ENCODE measurements at places on chromosomes 7 and 10.

DNA sequence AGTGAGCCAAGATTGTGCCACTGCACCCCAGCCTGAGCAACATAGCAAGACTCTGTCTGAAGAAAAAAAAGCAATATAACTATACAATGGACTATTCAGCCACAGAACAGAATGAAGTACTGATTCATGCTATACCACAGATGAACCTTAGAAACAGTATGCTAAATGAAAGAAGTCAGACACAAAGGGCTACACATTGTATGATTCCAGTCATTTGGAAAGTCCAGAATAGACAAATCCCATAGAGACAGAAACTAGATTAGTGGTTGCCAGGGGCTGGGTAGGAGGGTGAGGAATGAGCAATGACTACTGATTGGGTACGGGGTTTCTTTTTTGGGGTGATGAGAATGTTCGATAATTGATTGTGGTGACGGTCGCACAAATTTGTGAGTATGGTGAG, 9.6 kb upstream of the CFAP70 start:
- no peaks in the 10 kb centered on the region for H3K4me1 ChIP-seq
- no peak overlapping the region for H3K4me3 ChIP-seq
- DNase-seq, result no peak
- no peak overlapping the region for H3K27ac ChIP-seq

DNA sequence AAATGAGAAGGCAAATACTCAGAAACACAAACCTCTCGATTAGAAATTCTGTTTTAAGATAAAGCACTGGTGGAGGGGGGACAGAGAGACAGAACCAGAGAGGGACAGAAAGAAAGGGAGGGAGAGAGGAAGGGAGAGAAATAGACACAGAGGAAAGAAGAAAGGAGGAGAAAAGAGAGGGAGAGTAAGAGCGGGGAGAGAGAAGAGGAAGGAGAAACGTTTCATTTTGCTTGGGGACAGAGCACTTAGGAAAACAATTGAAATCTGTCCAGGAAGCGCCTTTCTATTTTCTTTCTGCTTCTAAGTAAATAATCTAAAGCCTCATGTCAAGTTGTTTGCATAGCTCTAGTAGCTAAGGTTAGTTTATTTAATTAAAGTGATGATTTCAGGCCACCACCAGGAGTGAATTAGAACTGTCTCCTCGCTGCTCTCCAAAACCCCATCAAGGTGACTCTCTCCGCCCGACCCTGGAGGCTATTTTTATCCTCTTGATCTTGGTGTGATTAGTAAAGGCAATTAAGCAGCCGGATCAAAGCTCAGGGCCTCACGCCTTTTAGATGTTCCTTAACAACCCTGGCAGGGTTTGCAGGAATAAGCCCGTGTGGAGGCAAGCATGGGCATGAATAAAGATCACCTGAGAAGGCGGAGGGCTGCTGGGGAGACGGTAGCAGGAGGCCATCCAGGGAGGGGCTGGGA, 73.4 kb upstream of the INSIG1 start:
- H3K36me3 ChIP-seq, result no peaks in the 10 kb centered on the region
- no peak overlapping the region for H3K4me3 ChIP-seq
- no peaks in the 10 kb centered on the region for H3K27me3 ChIP-seq
- peaks cover 16% of the 10 kb centered on the region for H3K4me1 ChIP-seq
- H3K27ac ChIP-seq, result no peak overlapping the region

- H3K27ac ChIP-seq, result no peak overlapping the region
- no peak for DNase-seq
- peaks cover 6% of the 10 kb centered on the region for H3K27me3 ChIP-seq
- H3K36me3 ChIP-seq, result no peaks in the 10 kb centered on the region
- no peaks in the 10 kb centered on the region for H3K4me1 ChIP-seq
These were observed 75.2 kb downstream of the TEX36 start for GRCh38 chr10:125607689-125608290.

DNA sequence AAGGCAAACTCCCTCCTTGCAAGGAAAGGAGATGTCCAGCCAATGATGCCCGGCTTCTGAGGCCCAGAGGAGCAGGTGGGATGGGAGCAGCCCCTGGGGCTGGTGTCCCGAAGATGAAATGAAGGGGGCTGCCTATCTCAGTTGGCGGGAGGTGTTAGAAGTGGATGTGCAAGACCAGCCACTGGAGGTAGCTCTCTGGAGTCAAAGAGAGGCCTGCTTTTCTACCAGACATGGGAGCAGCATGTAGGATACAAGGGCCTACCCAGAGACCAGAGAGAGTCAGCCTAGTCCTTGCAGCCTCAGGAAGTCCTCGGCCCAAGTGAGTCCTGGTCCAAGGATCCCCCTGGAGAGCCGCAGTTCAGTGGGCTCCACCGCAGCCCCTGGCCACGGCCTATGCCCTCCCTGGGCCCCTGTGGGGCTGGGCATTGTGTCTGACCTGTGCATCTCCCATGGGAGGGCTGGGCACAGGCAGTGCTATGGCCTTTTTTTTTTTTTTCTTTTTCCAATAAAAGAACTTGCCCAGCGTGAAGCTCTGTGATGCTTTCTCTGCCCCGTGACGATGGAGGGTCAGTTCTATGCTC, 17.7 kb downstream of the GOLGA7B start:
- H3K4me3 ChIP-seq, result no peak overlapping the region
- no peaks in the 10 kb centered on the region for H3K36me3 ChIP-seq
- DNase-seq, result no peak
- H3K27ac ChIP-seq, result no peak overlapping the region
- H3K4me1 ChIP-seq, result no peaks in the 10 kb centered on the region

DNA sequence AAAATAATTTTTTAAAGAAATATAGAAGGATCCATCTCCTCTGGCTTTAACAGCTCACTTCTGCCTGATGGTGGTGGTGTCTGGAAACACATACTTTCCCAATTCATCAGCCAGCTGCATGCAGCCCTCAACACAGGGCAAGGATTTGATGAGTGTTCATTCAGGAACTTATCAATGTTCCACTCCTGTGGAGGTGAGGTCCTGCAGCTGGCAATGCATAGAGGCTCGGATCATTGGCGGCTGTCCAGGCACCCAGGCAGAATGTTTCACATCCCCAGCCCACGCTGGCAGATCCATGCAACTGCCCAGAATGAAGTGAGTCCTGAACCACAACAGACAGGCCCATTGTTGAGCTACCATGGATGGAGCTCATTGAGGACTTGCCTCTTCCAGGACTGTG, 55.2 kb upstream of the KCNMA1 start:
- no peak overlapping the region for H3K27ac ChIP-seq
- no peak for DNase-seq
- no peaks in the 10 kb centered on the region for H3K4me1 ChIP-seq

DNA sequence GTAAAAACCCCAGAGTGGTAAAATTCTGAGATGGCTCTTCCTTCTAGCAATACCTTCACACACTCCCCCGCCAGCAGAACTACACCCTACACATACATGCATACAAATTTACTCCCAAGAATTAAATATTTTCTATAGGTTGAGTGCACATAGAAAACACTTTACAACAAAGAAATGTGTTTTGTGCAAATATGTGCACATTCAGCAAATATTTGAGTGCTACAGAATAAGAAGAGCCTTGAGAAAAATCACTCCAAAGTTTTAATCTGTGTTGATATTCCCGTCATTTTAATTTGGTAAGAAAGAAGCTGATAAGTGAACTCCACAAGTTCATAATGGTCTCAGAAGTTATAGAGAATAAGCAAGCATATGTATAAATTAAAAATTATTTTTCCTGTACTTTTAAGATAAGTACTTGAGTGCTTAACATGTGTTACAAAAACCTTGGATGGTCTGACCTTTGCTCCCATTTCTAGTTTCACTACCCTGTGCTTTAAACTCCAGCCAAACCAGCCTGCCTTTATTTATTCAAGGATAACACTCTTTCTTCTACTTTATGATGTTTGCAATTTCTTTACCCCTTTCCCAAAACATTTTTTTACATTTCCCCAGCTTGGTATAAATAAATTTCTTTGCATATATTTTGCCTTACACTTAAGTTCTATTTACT, 733.5 kb upstream of the LRRTM3 start:
- no peak overlapping the region for H3K27ac ChIP-seq
- H3K4me1 ChIP-seq, result no peaks in the 10 kb centered on the region
- H3K36me3 ChIP-seq, result no peaks in the 10 kb centered on the region
- no peak overlapping the region for H3K4me3 ChIP-seq
- peaks cover 3% of the 10 kb centered on the region for H3K27me3 ChIP-seq
- DNase-seq, result no peak

DNA sequence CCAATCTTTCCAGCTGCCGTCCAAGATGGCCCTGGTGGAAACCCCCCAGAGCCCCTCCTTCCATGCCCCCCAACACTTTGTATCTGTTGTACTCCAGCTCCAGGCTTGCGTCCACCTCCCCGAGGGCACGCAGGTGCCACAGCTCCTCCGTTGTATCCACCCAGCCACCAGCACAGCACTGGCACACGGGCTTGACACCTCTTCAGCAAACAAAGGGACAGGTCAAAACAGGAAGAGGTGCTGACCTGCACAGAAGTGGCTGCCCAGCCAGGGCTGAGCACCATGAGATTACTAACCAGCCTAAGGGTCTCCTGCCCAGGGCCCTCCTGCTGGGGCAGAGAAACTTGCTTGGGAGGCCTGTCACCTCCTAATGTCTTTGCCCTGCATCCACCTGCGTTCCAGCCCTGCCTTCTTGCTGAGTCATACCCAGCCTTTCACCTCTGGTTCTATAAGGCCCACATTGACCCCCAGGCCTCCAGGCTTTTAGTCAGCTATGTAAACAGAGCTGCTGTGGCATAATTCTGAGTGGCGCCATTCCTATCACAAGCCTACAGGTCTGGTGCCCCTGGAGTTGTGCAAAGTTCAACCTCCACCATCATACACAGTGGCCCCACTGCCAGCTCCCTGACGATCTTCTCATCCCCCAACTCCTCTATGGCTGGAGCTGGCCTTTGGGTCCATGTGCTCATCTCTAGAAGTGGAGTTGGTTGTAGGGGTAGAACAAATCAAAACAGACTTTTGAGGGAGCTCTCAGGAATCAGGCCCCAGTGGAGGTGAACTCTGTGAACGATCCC, 20.9 kb downstream of the SLC29A3 start:
- H3K27me3 ChIP-seq, result no peaks in the 10 kb centered on the region
- no peaks in the 10 kb centered on the region for H3K36me3 ChIP-seq
- peak; percentile 82 for DNase-seq

GRCh38 chr7:44447874-44448425, 42.5 kb downstream of the NUDCD3 start:
- H3K27me3 ChIP-seq, result no peaks in the 10 kb centered on the region
- peaks cover 45% of the 10 kb centered on the region for H3K36me3 ChIP-seq
- H3K27ac ChIP-seq, result no peak overlapping the region
- no peak for DNase-seq

- H3K4me1 ChIP-seq, result peaks cover 6% of the 10 kb centered on the region
- no peaks in the 10 kb centered on the region for H3K27me3 ChIP-seq
- DNase-seq, result no peak
- H3K27ac ChIP-seq, result no peak overlapping the region
- no peaks in the 10 kb centered on the region for H3K36me3 ChIP-seq
These were observed 56.9 kb downstream of the ABI1 start for GRCh38 chr10:26803849-26804248.

GRCh38 chr10:110399106-110399964, 94.6 kb upstream of the SMNDC1 start:
- peaks cover 36% of the 10 kb centered on the region for H3K4me1 ChIP-seq
- H3K27ac ChIP-seq, result peak overlapping the region; percentile 98
- H3K4me3 ChIP-seq, result no peak overlapping the region
- H3K36me3 ChIP-seq, result no peaks in the 10 kb centered on the region
- peak; percentile 91 for DNase-seq
